Skin of body (tissue), 3 donors: ENCODE measurements at places on chromosomes 6 and 20. TPM values are rescaled to one million over a fixed set of nuclear protein-coding genes. Genes with fewer than 3 reads are reported as not detected.

- peak; percentile 14 for DNase-seq
Observed at GRCh38 chr20:36777167-36777566, 3.6 kb upstream of the DSN1 start.

DNA sequence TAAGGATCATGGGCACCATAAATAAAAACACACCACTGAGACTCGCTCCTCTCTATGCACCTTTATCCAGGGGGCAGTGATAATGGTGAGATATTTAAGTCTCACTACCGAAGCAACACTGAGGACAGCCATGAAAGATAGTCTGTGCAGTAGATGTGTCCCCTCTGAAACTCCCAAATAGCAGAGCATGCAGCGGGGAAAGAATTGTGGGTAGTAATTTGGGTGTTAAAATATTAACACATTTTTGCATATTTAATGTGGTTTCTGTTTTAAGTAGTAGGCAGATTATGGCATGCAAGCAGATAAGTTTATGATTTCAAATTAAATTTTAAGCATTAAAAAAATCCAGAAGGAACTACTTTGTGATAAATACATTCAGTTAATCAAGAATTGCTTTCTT lies 82.7 kb downstream of the CTNNBL1 start:
- DNase-seq, result no peak

NKAIN4 gene
- total RNA-seq, result 3.7 TPM

ZNF391 gene
- total RNA-seq, result 3.0 TPM

DNA sequence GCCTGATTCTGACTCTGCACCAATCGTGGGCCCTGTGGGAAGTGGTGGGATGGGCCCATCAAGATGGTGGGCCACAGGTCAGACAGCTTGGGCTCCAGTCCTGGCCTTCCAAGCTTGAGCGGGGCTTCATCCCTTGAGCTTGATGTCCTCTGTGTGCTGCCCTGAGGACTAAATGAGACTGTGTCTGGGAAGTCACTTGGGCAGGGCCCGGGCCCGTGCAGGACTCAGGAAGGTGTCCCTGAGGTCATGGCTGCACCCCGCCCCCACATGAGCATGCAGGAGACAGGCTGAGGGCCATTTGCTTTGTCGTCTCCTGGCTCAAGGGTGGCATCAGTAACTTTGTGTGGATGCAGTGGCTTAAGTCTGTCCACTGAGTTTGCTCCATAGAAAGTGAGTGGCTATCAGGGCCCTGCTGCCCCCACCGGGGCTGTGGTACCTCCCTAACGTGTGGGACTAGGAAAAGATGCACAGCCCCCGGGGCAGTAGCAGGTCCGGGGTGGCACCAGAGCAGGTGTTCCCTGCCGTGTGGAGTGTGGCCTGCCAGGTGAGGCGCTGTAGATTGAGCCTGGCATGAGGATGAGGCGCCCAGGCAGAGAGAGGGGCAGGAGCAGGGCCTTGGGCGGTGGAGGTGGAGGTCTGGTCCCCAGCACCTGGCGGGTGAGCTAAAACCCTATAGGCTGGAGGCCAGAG lies 298.6 kb downstream of the TAF4 start:
- no peak for DNase-seq

MRAP2 gene
- total RNA-seq, result 5.6 TPM

PCED1A gene
- total RNA-seq, result 16.4 TPM

GGTLC1 gene
- total RNA-seq, result not detected

DNA sequence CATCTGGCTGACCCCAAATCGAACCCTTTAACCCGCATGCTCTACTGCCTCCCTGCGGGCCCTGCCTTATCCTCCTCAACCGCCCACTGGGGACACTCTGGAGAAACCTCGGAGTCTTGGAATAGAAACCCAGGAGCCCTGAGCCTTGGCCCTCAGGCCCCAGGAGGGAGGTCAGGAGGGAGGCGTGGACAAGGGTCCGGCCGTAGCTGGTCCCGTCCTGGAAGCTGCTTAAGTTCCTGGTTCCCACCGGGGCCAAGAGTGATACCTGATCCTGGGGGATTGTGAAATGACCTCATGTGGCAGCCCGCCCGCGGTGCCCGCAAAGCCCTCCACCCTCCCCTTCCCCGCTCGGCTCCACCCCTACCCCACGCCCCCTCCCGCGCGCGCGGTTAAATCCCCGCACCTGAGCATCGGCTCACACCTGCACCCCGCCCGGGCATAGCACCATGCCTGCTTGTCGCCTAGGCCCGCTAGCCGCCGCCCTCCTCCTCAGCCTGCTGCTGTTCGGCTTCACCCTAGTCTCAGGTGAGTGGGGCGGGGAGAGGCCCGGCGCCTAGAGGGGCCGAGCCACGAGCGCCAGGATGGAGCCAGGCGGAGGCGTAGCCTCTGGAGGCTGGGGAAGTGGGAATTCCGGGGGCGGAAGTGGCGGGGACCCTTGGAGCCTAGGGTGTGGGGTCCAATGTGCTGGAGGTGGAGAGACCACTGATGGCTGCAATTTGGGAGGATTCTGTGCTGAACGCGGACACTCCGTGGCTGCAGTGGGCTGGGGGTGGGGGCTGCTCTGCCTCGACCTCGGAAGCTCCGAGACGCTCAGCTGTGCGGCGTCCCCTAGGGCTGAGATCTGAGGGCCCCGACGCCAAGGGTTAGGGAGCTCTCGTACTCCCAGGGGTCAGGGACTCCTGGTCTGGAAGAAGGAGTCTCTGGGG lies at the start of gene WFDC2:
Gene WFDC2 (plus strand): TSS at position 418 of the 926 bp plus-strand sequence. CDS start 29 bp downstream, at position 447.
- no peak for DNase-seq

DNA sequence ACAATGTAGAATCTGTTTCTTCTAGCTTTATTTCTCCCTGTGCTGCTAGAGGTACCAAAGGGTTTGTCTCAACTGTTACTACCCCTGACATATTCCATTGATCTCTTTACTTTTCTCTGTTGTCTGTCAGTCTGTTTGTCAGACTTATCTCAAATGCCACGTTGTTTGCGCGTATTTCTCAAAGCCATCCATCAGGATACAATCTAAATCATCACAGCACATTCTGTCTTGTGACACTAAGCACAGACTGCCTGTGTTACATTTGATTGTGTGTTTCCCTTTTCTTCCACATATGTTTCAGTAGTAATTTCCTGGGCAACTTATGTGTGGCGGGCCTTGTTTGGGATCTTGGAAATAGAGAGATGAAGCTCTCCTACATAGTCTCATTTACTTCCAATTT lies 30.2 kb upstream of the SERINC3 start:
- DNase-seq, result no peak

GRCh38 chr20:434661-435419 lies 26.7 kb downstream of the RBCK1 start:
- no peak for DNase-seq

DNA sequence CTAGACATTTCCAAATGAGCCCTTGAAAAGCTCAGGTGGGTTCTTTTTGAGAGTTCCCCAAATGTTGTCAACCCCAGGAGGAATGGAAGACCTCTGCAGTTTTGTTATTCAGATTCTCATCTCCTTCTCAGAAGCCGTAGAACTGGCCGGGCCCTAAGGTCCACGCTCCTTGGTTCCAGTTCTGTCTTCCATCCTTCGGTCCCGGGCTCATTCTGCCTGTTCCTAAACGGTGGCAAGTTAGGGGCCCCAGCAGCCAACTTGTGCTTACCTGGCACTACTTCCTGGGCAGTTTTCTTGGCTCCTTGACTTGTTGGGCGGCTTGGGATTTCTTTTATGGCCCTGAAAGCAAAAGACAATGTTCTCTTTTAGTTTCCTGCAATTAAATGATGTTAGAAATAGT lies 6.4 kb downstream of the ESR1 start:
- DNase-seq, result no peak

DNA sequence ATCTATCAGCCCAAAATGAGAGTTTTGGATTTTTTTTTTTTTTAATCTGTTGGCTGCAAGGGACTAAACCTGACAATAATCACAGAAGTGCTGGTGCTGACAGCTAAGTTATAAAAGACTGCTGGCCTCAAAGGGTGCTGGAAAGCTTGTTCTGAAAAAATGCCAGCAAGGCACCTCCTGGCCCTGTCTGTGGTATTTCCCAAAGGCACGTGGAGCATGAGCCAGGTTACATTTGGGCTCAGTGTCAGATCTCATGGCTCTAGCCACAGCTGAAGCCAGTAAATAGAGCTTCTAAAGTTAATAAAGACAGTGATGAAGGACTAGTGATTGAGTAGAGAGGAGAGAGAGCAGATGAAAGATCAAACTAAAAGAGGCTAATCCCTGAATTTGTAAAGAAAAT lies 178.9 kb downstream of the FUT9 start:
- no peak for DNase-seq

- no peak for DNase-seq
Observed at GRCh38 chr6:57019434-57019833, 27.1 kb upstream of the KIAA1586 start.

DNA sequence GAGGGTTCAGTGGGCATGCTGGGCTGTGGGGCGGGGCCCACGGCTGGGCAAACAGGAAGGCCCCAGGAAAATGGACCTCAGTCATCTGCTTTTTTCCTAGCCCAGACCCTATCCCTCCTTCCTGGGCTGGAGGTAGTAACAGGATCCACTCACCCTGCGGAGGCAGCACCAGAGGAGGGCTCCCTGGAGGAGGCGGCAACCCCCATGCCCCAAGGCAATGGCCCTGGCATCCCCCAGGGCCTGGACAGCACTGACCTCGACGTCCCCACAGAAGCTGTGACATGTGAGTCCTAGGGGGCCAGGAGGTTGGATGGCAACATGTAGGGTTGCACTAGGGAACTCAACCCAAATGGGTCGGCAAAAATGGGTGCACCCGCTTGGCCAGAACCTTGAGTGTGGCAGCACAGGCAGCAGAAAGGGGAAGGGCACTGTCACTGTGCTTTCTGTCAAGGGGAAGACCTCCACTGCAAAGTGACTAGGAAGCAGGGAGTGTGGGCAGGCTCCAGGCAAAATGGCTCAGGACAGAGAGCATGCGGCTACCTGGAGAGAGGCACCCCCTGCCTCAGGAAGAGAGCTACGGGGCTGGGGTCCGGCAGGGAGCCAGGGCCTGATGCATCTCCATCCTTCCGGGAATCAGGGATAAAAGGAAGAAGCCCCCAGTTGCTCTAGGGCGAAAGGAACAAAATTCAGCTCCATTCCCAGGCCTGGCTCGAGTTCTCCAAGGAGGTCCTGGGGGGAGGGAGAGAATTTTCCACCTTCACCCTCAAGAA lies 7.9 kb downstream of the MDFI start:
- no peak for DNase-seq

BACH2 gene
- 11.9 TPM for total RNA-seq

CCDC170 gene
- 1.9 TPM for total RNA-seq

UBE3D gene
- 9.9 TPM for total RNA-seq

- no peak for DNase-seq
Observed at GRCh38 chr6:145758113-145758512, 22.8 kb upstream of the EPM2A start.

SLC22A3 gene
- 21.4 TPM for total RNA-seq

GABBR1 gene
- 28.8 TPM for total RNA-seq

GRCh38 chr20:25325997-25326396 lies 64.6 kb downstream of the ABHD12 start:
- DNase-seq, result no peak

TNFRSF21 gene
- total RNA-seq, result 6.7 TPM

DNA sequence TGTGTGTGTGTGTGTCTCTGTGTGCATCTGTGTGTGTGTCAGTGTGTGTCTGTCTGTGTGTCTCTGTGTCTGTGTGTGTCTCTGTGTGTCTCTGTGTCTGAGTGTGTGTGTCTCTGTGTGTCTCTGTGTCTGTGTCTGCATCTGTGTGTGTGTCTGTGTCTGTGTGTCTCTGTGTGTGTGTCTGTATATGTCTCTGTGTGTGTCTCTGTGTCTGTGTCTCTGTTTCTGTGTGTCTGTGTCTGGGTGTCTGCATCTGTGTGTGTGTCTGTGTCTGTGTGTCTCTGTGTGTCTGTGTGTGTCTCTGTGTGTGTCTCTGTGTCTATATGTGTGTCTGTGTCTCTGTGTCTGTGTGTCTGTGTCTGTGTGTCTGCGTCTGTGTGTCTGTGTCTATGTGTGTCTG lies 207.8 kb downstream of the TAF4 start:
- no peak for DNase-seq

DNA sequence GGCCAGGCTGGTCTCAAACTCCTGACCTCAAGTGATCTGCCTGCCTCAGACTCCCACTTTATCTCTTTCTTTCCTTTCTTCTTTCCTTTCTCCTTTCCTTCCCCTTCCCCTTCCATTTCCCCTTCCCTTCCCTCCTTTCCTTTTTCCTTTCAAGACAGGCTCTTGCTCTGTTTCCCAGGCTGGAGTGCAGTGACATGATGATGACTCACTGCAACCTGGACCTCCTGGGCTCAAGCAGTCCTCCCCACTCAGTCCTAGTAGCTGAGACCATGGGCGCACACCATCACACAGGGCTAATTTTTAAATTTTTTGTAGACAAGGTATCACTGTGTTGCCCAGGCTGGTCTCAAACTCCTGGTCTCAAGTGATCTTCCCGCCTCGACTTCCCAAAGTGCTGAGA lies 377.6 kb upstream of the ZFP64 start:
- DNase-seq, result no peak

GRCh38 chr20:23224806-23225205 lies 125.8 kb upstream of the NXT1 start:
- DNase-seq, result no peak

MAS1 gene
- under 0.01 TPM for total RNA-seq

GRCh38 chr20:62562831-62563230 lies 79.5 kb upstream of the SLCO4A1 start:
- no peak for DNase-seq

CUTA gene
- 54.4 TPM for total RNA-seq

DNA sequence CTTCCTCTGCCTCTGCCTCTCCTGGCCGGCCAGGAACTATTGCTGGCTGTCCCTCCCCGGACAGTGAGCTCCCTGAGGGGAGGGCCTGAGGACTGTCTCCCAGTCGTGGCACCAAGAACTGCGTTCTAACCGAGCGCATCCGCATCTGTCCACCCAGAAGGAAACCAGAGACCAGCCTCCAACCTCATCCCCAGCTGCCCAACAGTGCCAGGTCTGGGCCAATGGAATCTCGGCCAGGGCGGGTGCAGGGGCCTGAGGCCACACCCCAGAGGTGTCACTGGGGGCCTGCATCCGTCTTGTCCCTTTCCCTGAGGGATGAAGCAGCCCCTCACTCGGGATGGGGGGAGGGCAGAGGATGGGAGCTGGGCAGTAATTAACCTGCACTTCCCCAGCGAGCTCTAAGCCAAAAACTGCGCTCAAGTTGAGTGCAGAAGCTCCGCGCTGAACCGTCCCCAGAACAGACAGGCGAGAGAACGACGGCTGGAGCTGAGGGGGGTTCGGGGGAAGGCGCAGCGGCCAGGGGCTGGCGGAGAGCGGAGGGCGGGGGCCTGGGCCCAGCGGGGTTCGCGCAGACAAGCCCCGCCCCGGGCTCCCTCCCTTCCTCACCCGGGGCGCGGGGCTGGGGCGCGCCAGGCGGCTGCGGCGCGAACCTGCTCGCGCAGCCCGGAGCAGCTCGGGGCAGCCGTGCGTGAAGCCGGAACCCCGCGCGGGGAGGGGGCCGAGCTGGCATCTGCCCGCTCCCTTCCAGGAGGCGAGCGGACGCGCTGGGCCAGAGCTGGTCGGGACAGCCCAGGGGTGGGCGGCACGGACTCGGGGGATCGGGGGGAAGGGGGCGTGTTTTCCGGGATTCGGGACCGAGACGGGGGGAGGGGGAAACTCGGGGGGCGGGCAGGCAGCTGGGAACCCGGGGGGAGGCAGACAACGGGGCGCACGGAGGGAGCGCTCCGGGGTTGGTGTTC lies 1.4 kb downstream of the TFEB start:
- peak; percentile 56 for DNase-seq

ZBTB9 gene
- 5.8 TPM for total RNA-seq
